Urothelium cell line (cell line): ENCODE measurements at places on chromosomes 1 and 21.

- DNase-seq, result no peak
Measured at GRCh38 chr1:46394108-46394871, at the start of gene FAAH. FAAH (plus strand) TSS chr1:46394317; CDS start chr1:46394349, 32 bp downstream.

DNA sequence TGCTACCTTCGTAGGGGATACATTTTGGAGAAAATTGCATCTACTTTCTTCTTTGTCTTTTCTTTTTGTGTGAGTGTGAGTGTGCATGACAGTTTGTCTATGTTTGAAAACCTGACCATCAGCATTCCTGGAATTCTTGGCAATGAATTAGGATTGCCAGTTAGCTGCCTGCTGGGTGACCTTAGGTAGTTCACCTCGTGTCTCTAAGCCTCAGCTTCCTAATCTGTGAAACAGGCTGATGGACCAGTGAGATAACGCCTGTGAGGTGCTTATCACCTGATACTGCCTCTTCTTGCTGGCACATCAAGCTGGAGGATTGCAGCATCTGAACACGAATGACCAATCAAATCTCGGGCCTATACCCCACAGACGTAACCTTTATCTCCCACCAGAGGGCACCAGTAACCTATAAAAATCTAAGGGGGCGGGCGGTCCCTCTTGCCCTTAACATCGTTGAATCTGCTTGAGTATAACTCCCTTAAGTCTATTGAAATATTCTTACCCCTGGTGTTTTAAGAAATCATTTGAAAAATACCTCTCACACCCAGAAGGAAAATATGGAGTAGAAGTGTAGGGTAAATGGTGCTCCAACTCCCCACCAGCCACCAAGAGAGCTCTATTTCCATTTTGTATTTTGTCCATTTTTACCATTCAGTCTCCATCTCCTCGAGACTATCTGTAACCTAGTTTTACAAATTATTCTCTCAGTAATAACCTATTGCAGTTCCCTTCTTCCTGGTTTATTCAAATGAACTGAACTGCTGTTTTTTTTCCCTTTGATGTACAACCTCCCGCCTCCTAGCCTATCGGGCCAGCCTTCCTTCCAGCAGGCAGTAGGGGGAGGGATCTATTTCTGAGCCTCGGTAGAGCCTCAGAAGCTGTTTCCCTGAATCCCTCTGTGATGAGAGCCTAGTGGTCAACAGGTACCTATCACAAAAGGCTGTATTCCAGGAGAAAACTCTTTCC, 49.7 kb downstream of the MDM4 start:
- DNase-seq, result peak; percentile 88

- DNase-seq, result no peak
Measured at GRCh38 chr1:200947059-200947566, 52.4 kb downstream of the INAVA start.

- peak; percentile 88 for DNase-seq
Measured at GRCh38 chr1:186680245-186681061, at the start of gene PTGS2. PTGS2 (minus strand) TSS chr1:186680423; CDS start chr1:186680290, 133 bp downstream.

DNA sequence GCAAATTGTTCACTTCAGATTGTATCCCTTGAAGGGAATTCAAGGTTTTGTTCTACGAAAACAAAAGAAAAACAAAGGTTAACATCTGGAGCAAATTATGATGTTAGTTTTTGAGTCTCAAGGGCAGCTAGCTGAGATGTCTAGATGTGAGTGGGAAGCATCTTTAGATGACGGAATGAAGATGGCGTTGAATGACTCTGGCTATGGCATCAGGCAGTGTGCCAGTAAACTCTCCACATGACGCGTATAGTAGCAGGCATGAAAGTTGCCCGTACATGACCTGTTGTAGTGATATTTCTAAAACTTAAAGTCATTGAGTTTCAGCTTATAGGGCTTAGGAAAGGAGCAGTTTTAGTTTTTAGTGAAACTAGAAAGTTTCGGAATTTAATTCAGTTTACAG, 12.3 kb upstream of the SDC3 start:
- DNase-seq, result no peak

DNA sequence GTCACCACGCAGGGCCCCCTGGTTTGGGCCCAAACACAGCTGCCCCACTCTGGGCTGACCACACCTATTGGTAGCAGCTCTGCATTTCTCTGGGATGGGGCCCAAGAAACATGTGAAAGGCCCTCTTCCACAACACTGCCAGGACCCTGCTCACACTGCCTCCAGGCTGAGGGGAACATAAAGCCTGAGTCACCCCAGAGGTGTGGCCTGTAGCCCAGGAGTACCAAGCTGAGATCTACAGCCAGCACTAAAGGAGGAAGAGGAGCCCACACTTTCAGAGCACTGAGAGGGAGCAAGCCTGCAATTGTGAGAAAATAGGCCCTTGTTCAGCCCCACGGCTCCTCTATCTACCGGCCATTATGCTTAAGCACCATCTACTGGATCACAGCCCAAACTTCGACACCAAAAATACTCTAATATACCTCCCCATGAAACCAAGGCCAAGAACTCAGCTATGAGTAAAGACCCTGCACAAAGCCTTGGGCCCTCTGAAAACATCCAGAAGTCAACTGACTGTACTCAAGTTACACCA, 14.4 kb upstream of the OR2T10 start:
- DNase-seq, result no peak

DNA sequence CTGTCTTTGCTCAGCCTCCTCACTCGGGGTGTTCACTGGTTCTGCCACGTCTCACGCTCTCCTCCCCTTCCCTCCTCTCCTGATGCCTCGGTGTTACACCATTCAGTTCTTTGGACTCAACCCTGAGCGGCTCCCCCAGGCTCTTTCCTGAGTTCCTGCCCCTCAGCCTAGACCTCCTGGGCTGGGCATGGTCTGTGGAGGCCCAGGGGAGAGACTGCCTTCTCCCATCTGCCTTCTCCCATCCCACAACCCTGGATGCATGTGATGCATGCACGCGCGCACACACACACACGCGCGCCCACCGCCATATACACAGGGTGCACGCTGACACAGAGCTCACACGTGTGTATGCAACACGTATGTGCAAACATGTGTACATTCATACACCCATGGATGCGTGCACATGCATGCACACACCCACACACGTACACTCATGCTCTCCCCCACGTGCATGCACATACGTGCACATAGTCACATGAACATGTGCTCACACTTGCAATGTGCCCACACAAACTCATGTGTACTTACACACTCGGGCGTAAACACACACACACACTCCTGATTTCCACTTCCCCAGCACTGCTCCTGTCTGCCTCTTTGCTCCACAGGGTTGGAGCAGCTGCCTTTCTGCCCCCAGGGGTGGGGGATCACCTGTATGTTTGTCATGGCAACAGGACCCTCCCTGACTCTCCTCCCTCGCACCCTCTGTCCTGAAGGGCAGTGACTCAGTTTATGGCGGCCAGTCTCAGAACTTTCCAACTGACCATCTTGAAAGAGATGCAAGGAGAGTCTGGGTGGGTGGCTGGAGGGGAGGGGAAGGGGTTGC, 59.0 kb downstream of the HUNK start:
- DNase-seq, result no peak

DNA sequence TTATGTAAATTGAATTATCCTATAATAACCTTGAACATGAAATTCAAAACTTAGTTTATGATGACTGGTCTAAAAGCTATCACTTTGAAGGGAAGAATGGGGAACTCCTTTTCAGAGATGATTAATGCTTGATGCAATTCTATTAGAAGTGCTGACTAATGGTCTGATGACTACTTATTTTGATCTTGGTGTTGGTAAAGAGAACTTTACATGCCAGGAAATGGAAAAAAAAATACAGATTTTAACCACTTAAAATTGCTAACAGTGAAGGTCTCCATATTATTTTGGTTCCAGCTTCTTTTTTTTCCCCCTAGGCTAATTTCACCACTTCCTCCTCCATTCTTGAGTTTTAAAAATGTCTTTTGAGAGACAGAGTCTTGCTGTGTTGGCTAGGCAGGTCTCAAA, 22.9 kb downstream of the S1PR1 start:
- peak; percentile 27 for DNase-seq

DNA sequence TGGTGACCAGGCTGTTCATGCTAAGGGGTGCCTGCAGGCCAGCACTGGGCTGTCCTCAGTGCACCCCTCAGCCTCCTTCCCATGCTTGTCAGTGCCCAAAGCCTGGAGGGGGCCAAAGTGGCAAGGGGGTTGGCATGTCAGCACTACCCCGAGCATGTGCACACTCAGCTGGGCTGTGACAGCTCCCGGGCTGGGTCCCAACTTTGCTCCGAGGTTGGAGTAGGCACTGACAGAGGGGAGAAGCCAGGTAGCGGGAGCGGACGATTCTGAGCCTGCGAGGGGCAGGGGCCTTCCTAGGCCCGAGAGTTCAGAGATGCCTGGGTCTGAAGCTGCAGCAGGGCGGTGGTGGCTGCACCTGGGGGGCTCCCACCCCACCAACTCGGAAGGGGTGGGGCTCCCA, 119.0 kb downstream of the MAST2 start:
- no peak for DNase-seq

DNA sequence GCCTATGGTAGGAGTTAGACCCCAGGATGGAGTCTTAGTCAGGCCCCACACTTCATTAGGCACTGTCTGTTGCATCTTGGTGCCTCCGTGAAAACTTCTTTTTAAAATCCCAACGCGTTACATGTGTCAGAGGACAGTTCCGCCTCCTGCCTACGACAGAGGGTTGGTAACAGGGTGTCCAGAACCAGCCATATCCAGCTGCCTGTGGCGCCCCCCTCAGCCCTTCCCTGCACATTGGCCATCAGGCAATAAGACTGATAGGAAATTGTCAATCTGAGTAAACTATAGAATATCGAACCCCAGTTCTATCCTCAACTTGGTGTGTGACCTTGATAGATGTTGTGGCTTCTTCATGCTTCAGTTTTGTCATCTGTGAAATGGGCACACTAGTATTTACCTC, 108.6 kb upstream of the CSF3R start:
- no peak for DNase-seq

DNA sequence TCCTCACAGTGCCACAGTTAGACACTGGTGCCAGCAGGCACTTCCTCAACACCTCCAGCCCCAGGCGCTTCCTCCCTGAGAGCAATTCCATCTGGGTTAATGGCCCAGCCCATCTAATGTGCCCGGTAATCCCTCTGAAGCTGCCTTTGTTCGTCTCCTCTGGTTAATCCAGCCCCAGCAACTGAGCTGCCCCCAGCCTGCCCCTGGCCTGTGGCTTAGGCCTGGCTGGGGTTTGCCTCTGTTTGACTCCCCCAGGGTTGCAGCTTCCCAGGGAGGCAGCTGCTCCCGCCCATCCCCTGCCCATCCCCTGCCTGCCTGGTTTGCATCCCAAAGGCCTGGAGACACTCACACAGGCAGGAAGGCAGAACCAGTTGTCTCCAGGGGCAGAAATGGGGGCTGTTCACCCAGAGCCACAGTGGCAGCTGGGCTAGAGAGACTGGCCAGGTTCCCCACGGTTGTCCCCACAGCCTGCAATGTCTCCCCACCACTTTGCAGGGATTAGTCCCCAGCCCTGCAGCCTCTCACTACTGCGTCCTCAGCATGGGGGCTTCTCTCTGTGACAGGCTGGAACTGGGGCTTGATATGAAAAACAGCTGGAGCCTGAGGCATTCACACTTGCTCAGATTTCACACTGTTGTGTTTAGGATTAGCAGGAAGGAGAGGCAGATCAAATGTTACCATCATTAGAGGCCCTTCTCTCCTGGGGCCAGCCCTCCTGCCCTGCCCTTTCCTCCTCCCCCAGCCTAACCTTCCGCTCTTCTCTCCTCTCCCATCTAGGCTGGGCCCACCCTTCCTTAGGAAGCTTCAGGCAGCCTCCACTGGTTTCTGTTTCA, 120.2 kb downstream of the TLR5 start:
- DNase-seq, result no peak

- DNase-seq, result no peak
Measured at GRCh38 chr1:214021321-214021720, 33.5 kb downstream of the PROX1 start.

GRCh38 chr1:22239378-22239777, 96.5 kb upstream of the WNT4 start:
- no peak for DNase-seq

DNA sequence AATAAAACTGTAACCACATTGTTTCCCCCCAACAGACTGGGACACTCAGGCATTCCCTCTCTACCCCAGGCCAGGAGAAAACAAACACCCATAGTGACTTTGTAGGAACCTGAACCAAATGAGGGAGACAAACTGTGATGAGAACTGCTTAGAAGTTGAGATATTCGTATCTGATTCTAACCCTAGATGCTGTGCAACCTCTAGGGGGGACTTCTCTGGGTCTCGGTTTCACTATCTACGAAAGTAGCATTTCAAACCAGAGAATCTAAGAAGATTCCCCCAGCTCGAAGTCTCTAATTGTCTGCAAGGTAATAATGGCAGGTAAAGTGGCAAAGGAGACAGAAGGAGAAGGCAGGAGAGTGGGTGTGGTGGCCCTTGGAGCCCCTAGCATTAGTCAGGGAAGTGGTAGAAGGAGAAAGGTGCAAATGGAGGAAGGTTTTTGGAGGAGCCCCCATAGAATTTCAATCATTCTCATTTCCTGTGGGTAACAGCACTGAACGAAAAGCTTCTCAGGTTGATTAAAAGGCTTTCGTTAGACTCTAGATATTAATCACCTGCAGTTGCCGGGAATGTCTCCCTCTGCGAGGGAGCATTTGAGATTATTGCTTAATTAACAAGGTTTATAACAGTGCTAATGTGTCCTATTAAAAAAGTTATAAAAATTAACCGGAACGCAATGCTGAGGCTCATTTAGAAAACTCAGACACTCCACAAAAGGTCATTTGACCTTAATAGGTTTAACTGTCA, 46.4 kb downstream of the BEND5 start:
- no peak for DNase-seq

DNA sequence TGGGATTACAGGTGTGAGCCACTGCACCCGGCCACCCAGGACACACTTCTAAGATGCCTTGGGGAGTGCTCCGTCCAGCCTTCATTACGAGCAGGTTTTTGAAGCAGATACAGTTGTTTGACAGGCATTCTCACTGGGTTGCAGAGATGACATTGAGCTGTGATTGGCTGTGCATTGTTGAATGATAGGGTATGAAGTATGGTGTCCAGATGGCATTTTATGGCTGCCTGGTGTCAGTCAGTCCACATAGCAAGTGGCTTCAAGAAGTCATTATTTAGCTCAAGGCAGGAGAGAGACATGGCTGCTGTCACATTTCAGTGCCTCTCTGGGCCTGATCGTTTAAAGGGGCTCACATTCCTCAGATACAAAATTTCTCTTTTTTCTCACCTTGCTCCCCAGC, 14.8 kb upstream of the PADI2 start:
- DNase-seq, result no peak
